ENCODE measurements at places on chromosomes 7 and 10. TPM values are rescaled to one million over a fixed set of nuclear protein-coding genes. Genes with fewer than 3 reads are reported as not detected.

ZSWIM8 gene
- total RNA-seq, result 40.1 TPM

GPRIN2 gene
- not detected for total RNA-seq

GIGYF1 gene
- total RNA-seq, result 40.9 TPM

RAMP3 gene
- not detected for total RNA-seq

INA gene
- 0.35 TPM for total RNA-seq

MOGAT3 gene
- total RNA-seq, result not detected

SP8 gene
- not detected for total RNA-seq

NRF1 gene
- total RNA-seq, result 28.9 TPM

SLC18A2 gene
- total RNA-seq, result 0.14 TPM

POR gene
- total RNA-seq, result 33.8 TPM

RELN gene
- not detected for total RNA-seq

DNTT gene
- total RNA-seq, result not detected

POM121C gene
- 85.7 TPM for total RNA-seq

PTN gene
- total RNA-seq, result not detected

ACSM6 gene
- total RNA-seq, result not detected

MAPK8 gene
- total RNA-seq, result 40.0 TPM

ADAMTS14 gene
- total RNA-seq, result not detected

RALA gene
- 30.7 TPM for total RNA-seq

C10orf143 gene
- total RNA-seq, result 4.0 TPM

SFMBT2 gene
- 17.6 TPM for total RNA-seq

GRK5 gene
- 21.2 TPM for total RNA-seq

SPOCK2 gene
- 165 TPM for total RNA-seq

SEM1 gene
- total RNA-seq, result 42.9 TPM

OR2A5 gene
- total RNA-seq, result not detected

COX19 gene
- total RNA-seq, result 14.6 TPM

KCNH2 gene
- total RNA-seq, result 0.54 TPM

LOXL4 gene
- total RNA-seq, result not detected

SLC26A3 gene
- not detected for total RNA-seq

HMX2 gene
- total RNA-seq, result 0.18 TPM

ATRNL1 gene
- total RNA-seq, result 0.21 TPM

CDNF gene
- total RNA-seq, result 2.7 TPM

SPDYE9 gene
- total RNA-seq, result not detected

PGAM2 gene
- not detected for total RNA-seq

ASIC3 gene
- 6.7 TPM for total RNA-seq

GIMAP4 gene
- 135 TPM for total RNA-seq

MUC3A gene
- not detected for total RNA-seq

PRRT4 gene
- total RNA-seq, result 0.39 TPM

ZNF503 gene
- total RNA-seq, result 0.46 TPM

ZNF239 gene
- 2.4 TPM for total RNA-seq

NME8 gene
- total RNA-seq, result not detected

TFPI2 gene
- not detected for total RNA-seq

GFRA1 gene
- 0.09 TPM for total RNA-seq

PPP1R9A gene
- not detected for total RNA-seq

Measured in activated CD4-positive, alpha-beta T cell treated with anti-CD3 and anti-CD28 coated beads for 36 hours (primary cell).